ENCODE measurements at places on chromosomes 16 and 17. TPM values are rescaled to one million over a fixed set of nuclear protein-coding genes. Genes with fewer than 3 reads are reported as not detected.

DNA sequence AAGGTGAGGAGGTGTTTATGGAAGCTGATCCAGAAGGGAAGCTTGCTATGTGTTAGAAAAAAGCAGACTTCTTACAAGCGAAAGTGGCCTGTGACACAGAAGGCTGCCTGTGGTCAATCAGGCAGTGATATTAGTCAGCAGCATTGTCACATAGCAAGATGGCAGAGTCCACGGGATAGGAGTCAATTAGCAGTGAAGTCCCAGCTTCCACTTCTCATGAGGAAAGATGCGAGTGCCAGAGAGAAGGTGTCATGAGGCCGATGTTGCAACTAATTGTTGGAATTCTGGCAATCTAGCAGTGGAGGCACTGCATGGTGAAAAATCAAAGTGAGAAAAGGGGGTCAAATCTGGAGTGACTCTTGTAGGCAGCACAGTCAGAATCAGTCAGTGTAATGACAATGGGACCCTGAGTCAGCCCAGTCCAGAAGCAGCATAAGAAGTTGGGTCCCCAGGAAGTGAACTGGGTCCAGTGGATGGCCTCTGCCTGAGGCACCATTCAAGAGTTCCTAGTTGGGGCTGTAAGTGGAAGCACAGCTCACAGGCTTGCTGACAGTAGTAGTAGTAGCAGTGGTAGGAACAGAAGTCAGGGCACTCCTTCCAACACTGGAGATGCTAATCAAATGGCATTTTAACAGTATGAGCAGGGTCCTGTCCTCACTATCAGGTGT, 85.1 kb downstream of the TNFRSF13B start:
- no peak for DNase-seq

- no peak for DNase-seq
Measured at GRCh38 chr17:79095345-79096055, 20.9 kb downstream of the ENGASE start.

The KRT12 gene
- not detected for total RNA-seq

The TGFB1I1 gene
- total RNA-seq, result 25.4 TPM

All from myocyte (in vitro differentiated cells).